ENCODE measurements at places on chromosomes 16 and 17.

GRCh38 chr17:7363311-7363710 lies 8.4 kb downstream of the TMEM95 start:
- DNase-seq, result no peak

- DNase-seq, result no peak
Measured at GRCh38 chr17:10172241-10172741, 26.1 kb downstream of the GAS7 start.

GRCh38 chr17:65656390-65657250 lies 95.2 kb upstream of the AXIN2 start:
- DNase-seq, result no peak

- no peak for DNase-seq
Measured at GRCh38 chr16:82886146-82886545, 259.4 kb downstream of the CDH13 start.

- DNase-seq, result no peak
Measured at GRCh38 chr17:164303-165235, 16.9 kb downstream of the DOC2B start.

DNA sequence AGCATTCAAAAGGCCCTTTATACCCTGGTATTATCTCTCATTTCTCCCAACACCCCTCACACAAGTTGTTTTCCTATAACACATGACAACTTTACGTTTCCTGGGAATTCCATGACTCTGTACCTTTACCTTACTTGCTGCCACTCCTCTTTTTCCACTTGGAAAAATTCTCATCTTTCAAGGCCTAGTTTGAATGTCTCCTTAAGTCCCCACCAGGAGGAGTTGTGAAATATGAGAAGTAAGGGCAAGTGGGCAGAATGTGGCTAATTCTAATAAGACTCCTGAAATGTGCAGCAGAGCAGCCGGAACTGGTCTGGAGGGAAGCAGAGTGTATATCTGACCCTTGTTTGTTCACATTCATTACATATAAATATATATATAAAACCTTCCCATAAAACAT lies 39.7 kb downstream of the BRCA1 start:
- DNase-seq, result no peak

GRCh38 chr16:68217506-68217905 lies 18.4 kb downstream of the ESRP2 start:
- DNase-seq, result no peak
